ENCODE measurements at places on chromosomes 2 and 18.
A peak's percentile ranks its signal among the peaks of the same experiment; 100 is the strongest.

DNA sequence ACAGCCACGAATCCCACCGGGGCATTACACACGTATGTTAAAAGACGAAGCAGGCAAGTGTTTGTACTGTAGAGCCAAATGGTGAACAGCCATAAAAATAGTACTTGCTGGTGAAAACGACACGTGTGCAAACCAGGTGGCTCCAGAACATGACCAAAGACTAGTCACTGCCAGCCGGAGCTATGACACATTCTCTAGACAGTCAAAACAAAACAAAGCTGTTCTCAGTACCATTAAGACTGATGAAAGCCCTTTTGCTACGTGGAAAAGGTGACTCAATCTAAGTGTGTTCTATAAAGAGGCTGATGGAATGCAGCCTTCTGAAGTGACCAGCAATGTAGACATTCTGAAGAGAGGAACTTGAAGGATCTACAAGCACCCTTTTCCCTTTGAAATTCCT, 367.7 kb upstream of the NETO1 start:
- no peak for DNase-seq

DNA sequence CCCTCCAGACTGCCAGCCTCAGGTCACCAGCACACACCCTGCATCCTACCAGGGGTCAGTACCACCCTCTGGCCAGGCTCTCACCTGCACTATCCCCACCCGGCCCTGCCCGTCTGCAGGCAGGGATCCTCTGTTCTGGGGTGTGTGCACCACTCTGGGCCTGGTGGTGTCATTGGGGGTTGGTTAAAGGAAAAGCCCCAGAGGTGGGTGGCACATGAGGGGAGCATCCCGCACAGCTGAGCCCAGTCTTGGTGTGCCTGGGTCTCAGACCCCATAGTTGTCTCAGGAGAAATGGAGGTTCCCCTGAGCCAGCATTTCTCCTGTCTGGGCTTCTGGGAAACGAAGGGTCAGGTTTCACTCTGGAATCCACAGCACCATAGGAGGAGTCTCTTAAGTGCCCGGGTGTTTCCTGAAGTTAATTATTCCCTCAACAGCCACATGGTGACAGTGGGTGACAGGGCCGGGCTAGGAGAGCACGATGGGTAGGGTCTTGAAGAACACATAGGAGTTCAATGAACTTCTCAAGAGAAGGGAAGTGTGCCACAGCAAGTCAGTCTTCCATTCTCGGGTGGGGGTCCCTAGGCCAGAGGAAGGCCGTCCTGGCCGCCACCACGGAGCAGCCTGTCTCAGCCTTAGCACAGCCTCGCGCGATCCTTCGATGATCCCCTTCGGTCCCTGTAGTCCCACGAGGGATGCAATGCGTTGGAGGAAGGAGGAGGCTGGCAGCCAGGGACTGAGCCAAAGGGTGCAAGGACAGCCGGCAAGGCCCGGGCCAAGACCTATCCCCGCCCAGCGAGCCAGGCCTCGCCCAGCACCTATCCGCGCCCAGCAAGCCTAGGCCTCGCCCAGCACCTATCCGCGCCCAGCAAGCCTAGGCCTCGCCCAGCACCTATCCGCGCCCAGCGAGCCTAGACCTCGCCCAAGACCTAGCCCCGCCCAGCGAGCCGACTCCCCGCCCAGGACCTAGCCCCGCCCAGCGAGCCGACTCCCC, 1.1 kb upstream of the FARP2 start:
- peak; percentile 22 for DNase-seq

- DNase-seq: no peak
These were observed 213.6 kb upstream of the FAM98A start for GRCh38 chr2:33812707-33813106.

- no peak for DNase-seq
These were observed 104.7 kb upstream of the CD302 start for GRCh38 chr2:159902722-159903121.

DNA sequence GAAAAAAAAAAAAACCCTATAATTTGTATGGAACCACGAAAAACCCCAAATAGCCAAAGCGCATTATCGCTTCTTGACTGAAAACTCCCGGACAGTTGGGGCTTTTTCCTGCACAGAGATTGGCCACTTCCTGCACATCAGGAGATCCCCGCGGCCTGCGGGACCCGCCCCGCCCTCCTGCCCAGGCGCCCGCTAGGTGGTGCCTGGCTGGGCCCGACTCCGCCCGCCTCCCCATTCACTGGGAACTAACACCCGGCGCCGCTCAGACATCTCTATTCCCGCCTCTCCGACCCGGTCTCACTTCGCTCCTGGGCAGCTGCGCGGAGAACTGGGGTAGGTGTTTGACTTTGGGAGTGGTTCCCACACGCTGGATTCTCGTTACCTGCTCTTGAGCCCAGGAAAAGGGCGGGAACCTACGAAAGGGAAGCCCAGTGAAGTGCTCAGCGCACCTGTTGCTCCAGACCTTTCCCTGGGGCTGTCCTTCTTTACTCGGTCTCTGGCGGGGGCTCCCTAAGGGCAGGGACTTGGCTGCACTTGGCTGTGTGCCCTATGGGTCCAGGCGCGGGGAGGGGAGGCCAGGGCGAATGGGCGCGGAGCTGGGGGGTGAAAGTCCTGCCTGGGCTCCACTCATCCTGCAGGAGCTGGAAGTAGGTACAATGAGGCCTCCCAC, at the start of gene HMSD:
TSS of gene HMSD (plus strand) at position 234 of the 670 bp plus-strand sequence. CDS start 4,155 bp downstream, outside the sequence.
- no peak for DNase-seq

All from stimulated activated CD4-positive, alpha-beta T cell treated with anti-CD3 and anti-CD28 coated beads, TNF-alpha, amount 100 ng/mL, for 1 hour (primary cell).